ENCODE measurements at places on chromosomes 2 and 18.

GRCh38 chr2:85078536-85078935, 54.7 kb upstream of the TCF7L1 start:
- no peak for DNase-seq

GRCh38 chr2:27431395-27431794, 3.0 kb downstream of the NRBP1 start:
- no peak for DNase-seq

GRCh38 chr2:85750587-85751575, 2.9 kb upstream of the ATOH8 start:
- DNase-seq, result no peak

DNA sequence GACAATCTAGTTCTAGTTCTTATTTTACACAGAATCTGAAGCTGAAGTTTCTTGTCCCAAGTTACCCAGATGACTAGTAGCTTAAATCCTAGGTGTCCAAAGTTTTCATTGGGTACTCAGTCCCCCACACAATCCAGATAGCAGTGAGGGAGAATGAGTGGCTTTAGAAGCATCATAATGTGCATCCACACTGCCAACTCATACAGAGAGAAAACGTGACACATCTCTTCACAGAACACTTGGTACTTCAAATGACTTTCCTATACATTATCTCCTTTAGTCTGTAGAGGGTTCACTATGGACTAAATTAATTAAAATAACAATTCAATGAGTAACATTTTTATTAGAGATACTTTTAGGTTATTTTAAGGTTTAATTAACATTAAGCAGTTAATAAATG, 45.2 kb downstream of the STRADB start:
- DNase-seq, result no peak

DNA sequence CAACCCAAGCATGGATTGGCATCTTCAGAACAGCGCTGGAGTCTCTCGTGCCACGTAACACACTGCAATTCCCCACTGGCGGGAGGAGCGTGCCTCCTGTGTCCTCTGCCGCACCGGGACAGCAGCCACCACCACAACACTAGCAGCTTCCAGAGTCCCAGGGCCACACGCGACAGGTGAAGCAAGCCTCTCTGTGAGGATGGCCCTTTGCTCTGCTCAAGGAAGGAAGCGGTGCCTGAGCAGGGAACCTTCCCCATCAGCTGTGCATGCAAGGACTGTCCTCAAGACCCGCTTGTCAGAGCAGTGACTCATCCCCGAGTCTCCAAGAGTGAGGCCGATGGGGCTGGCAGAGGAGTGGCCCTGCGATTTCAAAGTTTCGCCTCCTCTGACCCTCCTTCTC, 44.0 kb downstream of the TTC32 start:
- no peak for DNase-seq

- DNase-seq, result no peak
Observed at GRCh38 chr2:200159829-200160781, 146.4 kb upstream of the SPATS2L start.

- DNase-seq, result no peak
Observed at GRCh38 chr2:23494286-23494685, 109.3 kb downstream of the KLHL29 start.

- no peak for DNase-seq
Observed at GRCh38 chr18:10400534-10401307, 53.7 kb upstream of the APCDD1 start.

GRCh38 chr2:144411473-144411872, 108.4 kb downstream of the ZEB2 start:
- no peak for DNase-seq

- DNase-seq, result no peak
Observed at GRCh38 chr2:233387225-233387624, 32.9 kb downstream of the DGKD start.

DNA sequence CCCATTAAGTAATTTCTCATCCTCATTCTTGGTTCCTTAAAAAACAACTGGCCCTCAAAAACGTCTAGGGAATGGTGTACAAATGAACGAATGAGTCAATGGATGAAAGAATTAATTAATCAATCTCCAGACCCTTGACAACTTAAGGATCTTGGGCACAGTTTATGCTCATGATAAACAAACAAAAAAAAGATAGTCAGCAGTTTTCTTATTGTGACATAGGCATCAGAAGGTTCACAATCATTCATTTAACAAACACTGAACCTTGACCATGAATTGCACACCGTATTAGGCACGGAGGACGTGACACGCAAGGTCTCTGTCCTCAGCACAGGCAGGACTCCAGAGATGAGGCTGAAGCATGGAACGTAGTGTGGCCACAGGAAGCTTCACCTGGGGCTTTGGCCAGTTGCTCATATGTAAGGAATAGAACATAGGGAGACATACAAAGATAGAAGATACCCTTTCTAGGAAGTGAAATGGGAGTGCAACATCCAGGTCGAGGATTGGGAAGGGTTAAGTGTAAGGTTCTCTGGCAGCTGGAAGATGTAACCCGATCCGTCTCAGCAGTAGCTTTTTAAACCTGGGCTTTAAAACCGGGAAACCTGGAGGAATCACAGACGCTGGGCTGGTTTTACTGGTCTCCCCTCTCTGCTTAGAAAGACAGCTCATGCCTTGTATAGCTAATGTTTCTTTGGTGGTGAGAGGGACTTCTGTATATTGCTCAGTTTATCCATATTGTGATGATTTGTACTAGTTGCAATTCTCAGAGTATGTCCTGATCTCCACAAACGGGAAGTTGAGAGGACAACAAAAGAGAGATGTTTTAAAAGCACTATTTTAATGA, 8.9 kb upstream of the LTBP1 start:
- DNase-seq, result no peak

- no peak for DNase-seq
Observed at GRCh38 chr18:25420077-25420825, 68.3 kb upstream of the ZNF521 start.

- no peak for DNase-seq
Observed at GRCh38 chr18:25229081-25229480, 122.9 kb downstream of the ZNF521 start.

GRCh38 chr2:60710707-60711106, 45.4 kb upstream of the PAPOLG start:
- DNase-seq, result no peak

DNA sequence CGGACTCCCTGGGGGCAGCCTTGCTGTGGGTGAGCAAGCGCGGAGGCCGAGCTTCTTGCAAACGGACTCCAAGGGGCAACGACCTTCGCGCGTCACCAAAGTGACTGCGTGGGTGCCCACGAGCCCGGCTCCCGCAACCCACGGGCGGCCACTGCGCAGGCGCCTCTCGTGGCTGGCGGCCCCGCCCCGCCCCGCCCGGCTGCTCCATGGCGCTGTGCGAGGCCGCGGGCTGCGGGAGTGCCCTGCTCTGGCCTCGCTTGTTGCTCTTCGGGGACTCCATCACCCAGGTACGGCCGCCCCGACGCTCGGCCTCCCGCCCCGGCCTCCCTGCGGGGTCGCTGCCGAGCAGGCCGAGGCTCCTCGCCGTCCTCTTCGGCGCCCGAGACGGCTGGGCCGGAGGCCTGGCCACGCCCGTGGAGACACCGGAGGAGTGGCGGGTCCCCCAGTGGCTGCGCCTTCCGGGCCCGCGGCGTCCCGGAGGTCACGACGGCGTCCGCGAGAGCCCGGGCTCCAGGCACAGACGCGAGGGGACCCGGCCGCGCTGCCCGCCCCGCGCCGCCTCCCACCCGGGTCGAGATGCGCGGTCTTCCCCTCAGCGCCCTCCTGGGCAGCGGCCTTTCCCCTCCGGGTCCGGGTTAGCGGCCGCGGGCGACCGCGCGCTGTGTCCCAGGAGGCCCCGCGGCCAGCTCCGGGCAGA, at the start of gene IAH1:
Gene IAH1 (plus strand): TSS at position 191 of the 697 bp plus-strand sequence. CDS start 16 bp downstream, at position 207.
- DNase-seq, result no peak

DNA sequence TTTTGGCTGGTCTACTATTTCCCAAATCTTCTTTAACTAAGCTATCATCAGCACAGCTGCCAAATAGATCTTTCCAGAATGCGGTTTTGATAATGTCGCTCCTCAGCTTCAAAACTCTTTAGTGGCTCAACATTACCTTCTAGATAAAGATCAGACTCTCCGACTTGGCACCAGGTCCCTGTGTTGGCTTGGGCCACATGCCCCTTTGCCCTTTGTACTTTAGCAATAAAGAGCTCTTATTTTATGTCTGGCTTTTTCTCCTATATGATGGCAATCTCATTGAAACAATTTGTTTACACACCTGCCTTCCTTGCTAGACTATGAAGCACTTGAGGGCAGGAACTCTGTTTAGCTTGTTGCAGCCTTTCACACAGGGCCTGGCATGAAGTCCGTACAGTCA, 128.9 kb upstream of the GATA6 start:
- no peak for DNase-seq

- no peak for DNase-seq
Observed at GRCh38 chr2:72361521-72361920, 213.9 kb upstream of the CYP26B1 start.

- DNase-seq, result no peak
Observed at GRCh38 chr2:157469726-157470125, 25.8 kb upstream of the CYTIP start.

- DNase-seq, result no peak
Observed at GRCh38 chr2:85073033-85073432, 60.2 kb upstream of the TCF7L1 start.

- DNase-seq, result no peak
Observed at GRCh38 chr18:62460851-62461300, 61.9 kb upstream of the ZCCHC2 start.

DNA sequence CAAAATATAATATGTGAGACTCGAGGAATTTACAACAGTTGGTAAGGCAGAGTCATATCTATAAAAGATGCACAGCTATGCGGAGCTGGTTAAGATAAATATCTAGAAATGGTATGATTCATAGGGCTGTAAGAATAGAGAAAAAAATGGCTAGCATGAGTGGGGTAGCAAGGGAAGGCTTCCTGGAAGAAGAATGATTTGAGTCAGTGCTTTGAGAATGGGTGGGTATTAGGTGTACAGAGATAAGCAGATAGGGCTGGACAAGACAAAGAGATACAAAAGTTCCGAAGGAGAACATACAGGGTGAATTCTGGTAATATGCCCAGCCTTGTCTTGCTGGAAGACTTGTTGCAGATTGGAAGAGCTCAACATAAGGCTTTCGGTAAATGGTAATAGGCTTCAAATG, 291.5 kb upstream of the CCDC68 start:
- DNase-seq, result no peak
